ENCODE measurements at places on chromosomes 7 and 10. TPM values are rescaled to one million over a fixed set of nuclear protein-coding genes. Genes with fewer than 3 reads are reported as not detected.

GRCh38 chr7:139889186-139889871 is 60.3 kb downstream of the TBXAS1 start:
- DNase-seq = peak; percentile 12

NYAP1 gene
- 3.2 TPM for total RNA-seq

DNA sequence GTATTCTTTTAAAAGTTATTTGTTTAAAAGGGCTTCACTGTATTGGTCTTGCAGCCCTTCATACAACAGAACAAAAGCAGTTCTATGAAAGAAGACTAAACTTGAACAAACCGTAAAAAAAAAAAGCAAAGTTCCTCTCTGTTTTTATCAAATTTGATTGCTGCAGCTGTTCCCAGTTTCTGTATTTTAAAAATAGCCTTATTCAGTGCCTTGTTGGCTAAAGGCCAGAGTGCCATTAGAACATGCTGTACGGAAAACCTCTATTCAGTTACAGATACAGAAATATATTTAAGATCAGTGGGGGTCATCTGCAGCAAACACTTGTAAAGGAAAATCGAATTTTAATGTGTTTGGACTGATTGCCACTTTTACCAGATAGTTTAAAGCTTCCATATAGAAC is 207.8 kb upstream of the ETV1 start:
- no peak for DNase-seq

- no peak for DNase-seq
Measured at GRCh38 chr10:115390607-115391006, 297.4 kb downstream of the ATRNL1 start.

SFXN2 gene
- 1.2 TPM for total RNA-seq

- DNase-seq = no peak
Measured at GRCh38 chr10:25748509-25748908, 185.5 kb upstream of the MYO3A start.

EGR2 gene
- 4.0 TPM for total RNA-seq

All from esophagus muscularis mucosa (tissue), 4 donors.